Daoy (cell line): ENCODE measurements at places on chromosomes 2 and 18.

DNA sequence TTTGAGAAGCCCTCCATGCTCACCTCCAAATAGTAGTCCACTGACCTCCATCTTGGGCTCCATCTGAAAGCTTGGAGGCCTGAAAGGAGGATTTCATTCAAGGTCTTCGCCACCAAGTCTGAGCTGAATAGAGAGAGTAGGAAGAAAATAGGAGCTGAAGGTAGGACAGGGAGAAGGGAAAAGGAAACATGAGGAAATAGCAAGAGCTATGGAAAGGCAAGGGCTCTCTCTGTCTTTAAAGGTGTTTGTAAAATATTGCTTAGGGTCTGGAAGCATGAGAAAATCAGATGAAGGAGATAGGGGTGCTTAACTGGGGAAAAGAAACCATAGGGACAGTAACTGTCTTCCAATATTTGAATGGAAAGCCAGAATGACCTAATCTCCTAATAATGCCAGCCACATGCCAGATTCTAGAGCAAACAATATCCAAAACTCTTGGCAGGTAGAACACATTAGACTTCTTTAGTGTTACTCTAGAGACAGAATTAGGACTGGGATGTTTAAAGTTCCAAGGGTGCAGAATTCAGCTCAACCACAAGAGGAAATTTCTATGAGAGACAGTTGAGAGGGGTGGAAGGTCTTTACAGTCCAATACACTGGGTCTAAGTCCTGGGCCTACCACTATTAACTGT is 67.4 kb downstream of the NAB1 start:
- no peak for DNase-seq

DNA sequence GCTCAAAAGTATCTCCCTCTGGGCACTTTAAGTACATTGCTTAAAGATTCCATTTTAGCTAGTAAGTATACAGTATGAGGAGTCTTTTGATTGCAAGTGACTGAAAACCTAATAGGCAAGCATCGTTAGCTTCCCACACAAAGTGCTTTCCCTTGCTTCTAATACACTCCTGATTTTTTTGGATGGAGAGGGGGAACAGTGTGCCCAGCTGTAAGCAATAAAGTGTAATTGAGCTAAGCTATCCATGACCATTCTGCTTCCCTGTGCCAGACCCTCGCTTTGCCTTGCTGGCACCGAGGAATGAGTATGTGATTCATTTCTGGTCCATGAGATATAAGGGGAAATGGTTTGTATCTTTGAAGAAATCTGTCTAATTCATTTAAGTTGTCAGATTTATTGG is 3.8 kb upstream of the ZNF24 start:
- DNase-seq, result no peak

- no peak for DNase-seq
These were observed 25.4 kb downstream of the WDR75 start for GRCh38 chr2:189466656-189467055.

- DNase-seq, result no peak
These were observed 43.9 kb downstream of the BAZ2B start for GRCh38 chr2:159572459-159572858.

DNA sequence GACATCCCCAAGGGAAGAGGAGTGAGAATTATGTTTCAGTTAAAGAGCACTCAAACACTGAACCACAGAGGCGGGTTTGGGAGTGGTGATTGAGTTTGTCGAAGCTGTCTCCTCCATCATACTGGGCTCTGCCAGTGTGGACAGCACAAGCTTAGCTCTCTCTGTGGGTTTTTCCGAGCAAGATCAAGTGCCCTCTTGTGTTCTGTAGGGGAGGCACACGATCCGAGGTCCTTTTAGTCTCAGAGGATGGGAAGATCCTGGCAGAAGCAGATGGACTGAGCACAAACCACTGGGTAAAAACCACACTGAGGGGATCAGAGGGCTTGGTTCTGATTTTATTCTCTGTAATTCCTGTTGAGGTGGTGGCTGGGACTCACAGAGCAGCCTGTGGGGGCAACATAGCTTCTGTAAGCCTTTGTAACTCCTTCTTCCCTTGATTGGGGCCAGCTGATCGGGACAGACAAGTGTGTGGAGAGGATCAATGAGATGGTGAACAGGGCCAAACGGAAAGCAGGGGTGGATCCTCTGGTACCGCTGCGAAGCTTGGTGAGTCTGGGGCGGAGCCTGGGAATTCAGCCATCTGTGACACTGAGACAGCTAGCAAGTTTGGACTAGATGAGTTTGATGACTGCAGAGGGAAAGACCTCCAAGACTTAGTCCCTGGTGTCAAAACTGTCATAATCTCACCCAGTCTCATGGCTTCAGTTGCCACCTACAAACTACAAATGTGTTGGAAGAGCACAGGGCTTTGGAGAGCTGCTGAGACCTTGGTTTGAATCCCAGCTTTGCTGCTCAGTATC is 2.0 kb downstream of the NAGK start:
- DNase-seq, result no peak
